ENCODE measurements at places on chromosomes 5 and 9.

DNA sequence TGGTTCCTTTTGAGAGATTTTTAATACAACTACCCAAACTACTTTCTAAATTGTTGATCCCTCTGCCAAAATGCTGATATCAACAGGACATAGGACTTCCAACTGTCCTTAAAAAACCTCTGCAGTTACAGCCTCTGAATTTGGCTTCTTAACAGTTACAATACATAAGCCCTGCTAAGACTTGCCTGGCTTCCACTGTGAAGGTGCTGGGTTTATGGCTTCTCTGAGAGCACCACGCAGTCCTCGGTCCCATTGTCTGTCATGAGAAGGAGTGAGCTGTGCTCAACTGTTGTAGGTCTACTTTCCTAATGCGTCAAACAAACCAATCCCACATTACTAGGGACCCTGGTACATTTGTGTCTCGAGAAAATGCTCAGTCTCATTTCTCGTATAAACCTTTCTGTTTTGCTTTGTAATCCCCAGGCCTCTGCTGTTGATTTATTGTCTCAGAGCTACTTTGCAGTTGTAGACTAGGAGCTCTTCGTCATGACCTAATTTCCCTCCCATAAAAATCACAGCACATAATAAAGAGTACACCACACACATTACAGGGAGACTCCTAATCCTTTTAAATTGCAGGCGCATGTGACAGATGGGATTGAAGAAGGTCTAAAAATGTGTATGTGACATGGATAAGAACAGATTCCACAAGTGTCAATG lies 274.9 kb downstream of the NR3C1 start:
- DNase-seq: no peak

DNA sequence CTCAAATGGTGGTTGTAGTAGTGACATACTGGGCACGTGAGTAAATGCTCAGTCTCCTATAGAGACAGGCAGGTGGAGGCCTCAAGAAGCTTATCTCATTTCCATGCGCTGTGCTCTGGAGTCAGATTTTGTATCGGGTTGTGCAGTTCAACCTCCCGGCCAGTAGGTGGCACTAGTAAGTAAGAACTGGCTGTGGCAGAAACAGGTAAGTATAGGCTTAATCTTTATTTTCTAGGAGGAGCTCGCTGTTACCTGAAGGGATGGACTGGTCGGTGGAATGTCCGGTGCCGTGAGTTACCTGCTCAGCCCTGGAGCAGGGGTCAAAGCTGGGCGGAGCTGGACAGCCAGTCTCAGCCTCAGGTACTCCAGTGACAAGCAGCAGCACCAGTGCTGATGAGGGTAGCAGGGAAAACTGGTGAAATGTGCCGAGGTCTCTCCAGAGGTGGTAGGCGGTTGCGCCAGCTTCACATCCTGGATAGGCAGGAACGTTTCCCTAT lies 880.1 kb upstream of the SEMA6A start:
- DNase-seq: peak; percentile 5

GRCh38 chr5:119583684-119584083 lies 45.7 kb upstream of the FAM170A start:
- no peak for DNase-seq

GRCh38 chr9:107229241-107229741 lies 53.8 kb upstream of the RAD23B start:
- DNase-seq: no peak

- DNase-seq: no peak
Measured at GRCh38 chr5:41906151-41906550, 2.0 kb downstream of the RIMOC1 start.

GRCh38 chr9:18909140-18910018 lies 123.6 kb downstream of the SAXO1 start:
- no peak for DNase-seq

- no peak for DNase-seq
Measured at GRCh38 chr5:76763136-76763535, 47.2 kb downstream of the F2R start.

GRCh38 chr5:763397-763796 lies 21.1 kb downstream of the ZDHHC11B start:
- DNase-seq: no peak

DNA sequence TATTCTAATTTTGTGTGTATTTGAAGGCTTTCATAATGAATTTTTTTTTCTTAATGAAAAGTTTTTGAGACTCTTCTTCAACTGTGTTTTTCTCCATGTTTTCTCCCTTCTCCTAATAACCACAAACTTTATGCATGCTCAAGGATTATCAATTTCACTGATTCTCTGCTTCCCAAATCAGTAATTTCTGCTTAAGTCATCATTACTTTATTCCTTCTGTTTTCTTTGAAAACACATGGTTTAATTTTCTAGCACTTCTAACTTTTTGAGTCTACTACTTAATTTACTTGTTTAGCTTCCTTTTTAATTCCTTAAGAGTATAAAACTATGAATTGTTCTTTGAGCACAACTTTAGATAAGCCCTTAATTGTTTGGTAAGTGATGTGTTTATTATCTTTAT lies 11.5 kb upstream of the FBN2 start:
- DNase-seq: no peak

DNA sequence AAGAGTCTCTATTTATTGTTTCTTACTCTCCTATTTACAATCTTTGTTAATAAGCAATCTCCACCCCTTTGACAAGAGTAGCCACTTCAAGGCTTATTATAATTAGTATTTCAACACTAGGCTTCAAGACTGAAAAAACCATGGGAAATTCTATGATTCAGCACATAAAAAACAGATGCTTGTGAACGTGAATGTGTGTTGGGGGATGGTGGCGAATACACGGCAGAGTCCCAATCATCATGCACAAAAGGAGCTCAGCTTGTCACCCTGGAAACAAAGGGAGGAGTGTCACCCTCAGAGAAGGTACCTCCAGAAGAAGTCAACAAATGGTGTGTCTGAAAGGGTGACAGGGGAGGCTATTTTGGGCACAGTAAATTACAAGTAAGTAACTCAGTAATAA lies 157.2 kb upstream of the RETREG1 start:
- no peak for DNase-seq

GRCh38 chr5:139167533-139167932 lies 30.6 kb downstream of the SIL1 start:
- DNase-seq: no peak

GRCh38 chr9:21984101-21984500 lies 10.1 kb downstream of the CDKN2A start:
- no peak for DNase-seq

- DNase-seq: no peak
Measured at GRCh38 chr9:111561165-111561719, 36.3 kb downstream of the ZNF483 start.

DNA sequence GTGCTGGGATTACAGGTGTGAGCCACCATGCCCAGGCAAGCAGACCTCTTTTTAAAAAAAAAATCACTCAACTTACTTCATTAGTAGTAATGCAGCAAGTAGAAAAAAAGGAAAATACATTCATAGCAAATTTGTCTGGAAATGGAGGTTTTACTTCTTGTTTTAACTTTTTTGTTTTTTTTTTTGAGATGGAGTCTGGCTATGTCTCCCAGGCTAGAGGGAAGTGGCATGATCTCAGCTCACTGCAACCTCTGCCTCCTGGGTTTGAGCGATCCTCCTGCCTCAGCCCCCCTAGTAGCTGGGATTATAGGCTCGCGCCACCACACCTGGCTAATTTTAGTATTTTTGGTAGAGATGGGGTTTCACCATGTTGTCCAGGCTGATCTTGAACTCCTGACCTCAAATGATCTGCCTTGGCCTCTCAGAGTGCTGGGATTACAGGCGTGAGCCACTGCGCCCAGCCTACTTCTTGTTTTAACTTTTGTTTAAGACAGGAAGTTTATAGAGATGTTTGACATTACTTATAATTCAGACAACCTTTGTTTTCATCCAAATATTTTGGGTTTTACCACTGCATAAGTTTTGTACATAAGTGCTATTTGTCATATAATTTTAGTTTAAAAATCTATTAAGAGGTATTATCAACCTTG lies 26.5 kb downstream of the UBE2R2 start:
- DNase-seq: no peak
